Activated CD4-positive, alpha-beta memory T cell treated with anti-CD3 and anti-CD28 coated beads for 36 hours (primary cell): ENCODE measurements at places on chromosomes 2 and 18. TPM values are rescaled to one million over a fixed set of nuclear protein-coding genes. Genes with fewer than 3 reads are reported as not detected.

- no peaks in the 10 kb centered on the region for H3K36me3 ChIP-seq
- no peak overlapping the region for H3K27ac ChIP-seq
- no peak for DNase-seq
- H3K4me1 ChIP-seq, result no peaks in the 10 kb centered on the region
- no peaks in the 10 kb centered on the region for H3K27me3 ChIP-seq
These were observed 825.8 kb upstream of the CDH2 start for GRCh38 chr18:29002747-29003146.

DNA sequence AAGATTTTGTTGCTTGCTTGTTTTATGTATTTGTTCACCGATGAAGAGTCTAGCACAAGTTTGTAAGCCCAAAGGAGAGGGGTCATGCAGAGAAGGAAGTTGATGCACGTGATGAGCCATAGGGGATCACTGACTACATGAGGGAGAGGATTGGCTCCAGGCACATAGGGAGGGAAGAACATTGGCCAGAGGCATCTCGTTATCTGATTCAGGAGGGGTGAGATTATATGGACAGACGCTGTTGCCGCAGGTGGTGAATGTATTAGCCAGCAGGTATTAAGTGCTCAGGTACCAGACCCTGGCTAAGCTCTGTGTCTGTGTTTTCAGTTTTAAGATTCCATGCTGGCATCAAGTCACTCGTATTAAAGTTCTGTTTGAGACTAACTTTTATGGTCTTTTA, 91.8 kb upstream of the CHST9 start:
- no peak overlapping the region for H3K4me3 ChIP-seq
- no peaks in the 10 kb centered on the region for H3K4me1 ChIP-seq
- H3K27me3 ChIP-seq, result no peaks in the 10 kb centered on the region
- no peaks in the 10 kb centered on the region for H3K36me3 ChIP-seq
- no peak overlapping the region for H3K27ac ChIP-seq
- no peak for DNase-seq

DNA sequence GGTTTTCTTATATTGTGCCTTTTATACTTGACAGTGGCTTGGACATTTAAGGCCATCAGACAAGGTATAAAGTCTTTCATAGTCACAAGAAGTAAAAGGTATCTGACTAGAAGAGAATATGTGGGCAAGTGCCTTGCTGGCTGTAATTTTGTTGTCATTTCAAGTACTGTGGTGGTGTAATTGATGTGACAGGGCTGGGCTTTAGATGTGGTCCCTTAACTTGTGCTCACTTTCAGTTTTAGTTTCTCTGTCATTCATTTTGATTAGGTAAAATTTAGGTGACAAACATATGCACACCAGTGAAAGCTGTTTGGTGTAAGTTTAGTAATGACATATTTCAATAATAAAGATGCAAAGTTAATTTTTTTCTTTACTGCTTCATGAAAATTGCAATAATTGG, 31.2 kb upstream of the TBR1 start:
- H3K36me3 ChIP-seq, result peaks cover 12% of the 10 kb centered on the region
- H3K27ac ChIP-seq, result no peak overlapping the region
- peak; percentile 15 for DNase-seq
- peaks cover 9% of the 10 kb centered on the region for H3K4me1 ChIP-seq

GRCh38 chr18:75170916-75171315, 38.0 kb downstream of the PTGR3 start:
- H3K4me3 ChIP-seq, result no peak overlapping the region
- no peaks in the 10 kb centered on the region for H3K36me3 ChIP-seq
- H3K4me1 ChIP-seq, result no peaks in the 10 kb centered on the region
- H3K27ac ChIP-seq, result no peak overlapping the region

DNA sequence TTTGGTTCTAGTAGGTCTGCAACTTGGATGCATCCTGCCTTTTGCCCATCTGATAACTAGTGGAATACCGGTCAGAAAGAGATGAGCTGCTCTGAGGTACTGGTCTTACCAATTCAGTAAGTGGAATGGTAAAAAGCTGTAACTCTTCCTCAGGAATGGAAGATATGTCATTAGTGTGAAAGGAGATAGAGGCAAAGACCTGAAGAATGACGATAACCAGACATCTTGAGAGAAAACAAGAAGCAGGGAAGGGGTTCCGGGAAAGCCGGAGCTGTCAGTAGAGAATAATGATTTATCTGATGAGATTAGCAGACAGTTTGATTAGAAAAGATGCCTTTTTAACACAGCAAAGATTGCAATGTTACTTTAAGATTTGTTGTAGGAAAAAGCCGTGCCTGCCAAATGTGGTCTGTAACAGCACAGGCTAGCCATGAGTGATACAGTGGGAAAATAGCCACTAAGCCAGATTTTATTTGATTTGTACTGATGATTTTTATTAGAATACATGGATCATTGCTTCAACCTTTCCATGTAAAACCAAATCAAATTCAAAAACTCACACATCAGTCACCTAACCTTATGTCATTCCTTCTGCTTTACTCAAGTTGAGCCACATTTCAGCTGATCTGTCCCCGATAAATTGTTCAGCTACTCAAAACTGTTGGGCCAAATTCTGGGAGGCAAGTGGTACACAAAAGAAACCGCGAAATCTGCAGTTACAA, 110.0 kb downstream of the TCF4 start:
- DNase-seq, result no peak
- H3K4me1 ChIP-seq, result peaks cover 12% of the 10 kb centered on the region
- H3K27ac ChIP-seq, result no peak overlapping the region
- no peaks in the 10 kb centered on the region for H3K27me3 ChIP-seq

DNA sequence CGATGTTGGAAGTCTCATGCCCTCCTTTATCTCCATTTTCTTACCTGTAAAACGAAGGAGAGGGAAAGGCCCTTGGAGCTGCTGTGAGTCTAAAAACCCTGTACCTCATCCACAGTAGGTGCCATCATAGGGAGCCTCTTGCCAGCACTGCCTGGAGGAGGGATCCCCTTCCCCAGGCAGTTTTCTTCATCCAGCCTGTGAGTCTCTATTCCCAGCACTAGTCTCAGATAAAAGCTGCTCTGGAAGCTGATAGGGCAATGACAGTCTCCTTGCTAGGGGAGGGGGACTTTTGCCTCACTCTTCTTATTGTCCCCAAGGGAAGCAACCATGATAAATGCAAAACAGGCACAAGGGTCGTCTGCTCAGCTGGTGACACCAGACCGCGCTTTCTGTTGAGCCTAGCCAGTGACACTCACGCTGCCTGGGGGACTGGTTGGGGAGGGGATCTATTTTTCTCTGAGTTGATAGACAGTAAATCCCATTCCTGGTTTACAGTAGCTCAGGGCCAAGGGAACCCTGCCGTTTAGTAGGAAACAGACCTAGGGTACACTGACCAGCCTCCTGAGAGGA, 139.5 kb upstream of the NABP1 start:
- H3K4me1 ChIP-seq, result no peaks in the 10 kb centered on the region
- DNase-seq, result no peak
- H3K27me3 ChIP-seq, result no peaks in the 10 kb centered on the region
- H3K36me3 ChIP-seq, result no peaks in the 10 kb centered on the region

DNA sequence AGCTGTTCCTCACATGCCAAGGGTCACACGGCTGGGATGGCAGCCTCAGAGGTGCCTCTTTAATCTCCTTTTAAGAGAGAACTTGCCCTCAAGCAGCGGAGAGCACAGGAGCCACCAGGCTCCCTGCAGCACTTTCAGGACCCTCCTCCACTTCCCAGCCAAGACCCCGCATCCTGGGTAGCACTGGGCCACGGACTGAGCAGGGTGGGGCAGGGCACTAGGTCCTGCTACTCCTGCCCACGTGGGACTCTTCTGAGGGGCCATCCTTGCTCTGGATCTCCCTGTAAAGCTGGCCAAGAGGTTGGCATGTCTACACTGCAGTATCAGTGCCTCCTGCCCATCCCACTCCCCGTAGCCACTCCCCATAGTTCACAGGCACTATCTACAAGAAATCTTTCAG, 175.3 kb upstream of the GLI2 start:
- no peak for DNase-seq
- no peak overlapping the region for H3K4me3 ChIP-seq
- no peak overlapping the region for H3K27ac ChIP-seq
- H3K4me1 ChIP-seq, result no peaks in the 10 kb centered on the region

Gene FAM228A
- total RNA-seq, result 0.12 TPM

Gene NAT8
- not detected for total RNA-seq

GRCh38 chr2:71801969-71802368, 345.7 kb downstream of the CYP26B1 start:
- no peak overlapping the region for H3K4me3 ChIP-seq
- H3K4me1 ChIP-seq, result no peaks in the 10 kb centered on the region
- H3K27ac ChIP-seq, result no peak overlapping the region
- no peak for DNase-seq

GRCh38 chr2:105753380-105753779, 8.7 kb downstream of the NCK2 start:
- no peak for DNase-seq
- no peaks in the 10 kb centered on the region for H3K27me3 ChIP-seq

Gene ATP9B
- 16.6 TPM for total RNA-seq

Gene B3GNT7
- not detected for total RNA-seq

GRCh38 chr18:40932862-40933261, 1022.2 kb upstream of the PIK3C3 start:
- no peaks in the 10 kb centered on the region for H3K36me3 ChIP-seq
- no peak for DNase-seq
- H3K4me1 ChIP-seq, result no peaks in the 10 kb centered on the region
- H3K27me3 ChIP-seq, result no peaks in the 10 kb centered on the region

DNA sequence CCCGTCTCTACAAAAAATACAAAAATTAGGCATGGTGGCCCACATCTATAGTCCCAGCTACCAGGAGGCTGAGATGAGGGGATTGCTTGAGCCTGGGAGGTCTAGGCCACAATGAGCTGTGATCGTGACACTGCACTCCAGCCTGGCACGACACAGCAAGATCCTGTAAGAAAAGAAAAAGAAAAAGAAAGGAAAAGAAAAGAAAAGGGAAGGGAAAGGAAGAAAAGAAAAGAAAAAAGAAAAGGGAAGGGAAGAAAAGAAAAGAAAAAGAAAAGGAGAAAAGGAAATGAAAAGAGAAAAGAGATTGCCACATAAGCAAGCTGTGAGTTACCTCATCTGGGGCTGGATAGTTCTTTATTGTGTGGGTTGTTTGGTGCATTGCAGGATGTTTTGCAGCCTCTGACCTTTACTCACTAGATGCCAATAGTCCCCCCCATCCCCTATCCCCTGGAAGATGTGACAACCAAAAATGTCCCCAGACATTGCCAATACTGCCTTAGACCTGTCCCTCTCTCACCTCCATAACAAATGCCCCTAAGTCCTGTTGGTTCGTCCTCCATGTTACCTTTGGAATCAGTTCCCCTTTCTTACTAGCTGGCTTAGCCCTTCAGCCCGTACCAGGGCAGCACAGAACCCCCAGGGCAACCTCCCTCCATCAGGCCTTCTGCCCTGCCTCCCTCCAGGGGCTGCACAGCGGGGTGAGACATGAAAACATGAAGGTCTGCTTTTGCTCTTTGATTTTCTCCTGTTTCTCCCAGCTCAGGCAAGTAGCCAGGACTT, 8.9 kb downstream of the ASPRV1 start:
- no peaks in the 10 kb centered on the region for H3K36me3 ChIP-seq
- DNase-seq, result no peak
- peaks cover 3% of the 10 kb centered on the region for H3K4me1 ChIP-seq

- no peak overlapping the region for H3K4me3 ChIP-seq
- no peak overlapping the region for H3K27ac ChIP-seq
These were observed 18.7 kb downstream of the SMARCAL1 start for GRCh38 chr2:216430811-216431530.

DNA sequence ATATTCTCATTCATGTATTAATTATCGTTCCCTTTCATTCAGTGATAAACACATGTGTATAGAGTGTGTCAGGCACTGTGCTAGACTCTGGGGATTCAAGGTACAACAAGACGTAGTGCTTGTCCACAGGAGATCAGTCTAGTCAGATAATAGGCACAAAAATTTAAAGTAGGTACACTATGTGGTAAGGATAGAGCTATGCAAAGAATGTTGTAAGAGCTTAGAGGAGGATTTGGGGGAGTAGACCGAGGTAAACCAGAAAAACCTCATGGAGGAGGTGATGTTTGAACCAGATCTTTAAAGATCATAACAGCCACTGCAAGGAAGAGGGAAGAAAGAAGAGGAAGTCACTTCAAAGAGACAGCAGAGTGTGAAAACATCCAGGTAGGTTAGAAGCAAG, 256.9 kb upstream of the DDX18 start:
- H3K27me3 ChIP-seq, result no peaks in the 10 kb centered on the region
- H3K4me3 ChIP-seq, result no peak overlapping the region
- no peak overlapping the region for H3K27ac ChIP-seq
- H3K4me1 ChIP-seq, result no peaks in the 10 kb centered on the region
- DNase-seq, result no peak
- H3K36me3 ChIP-seq, result no peaks in the 10 kb centered on the region

Gene C2orf81
- 2.8 TPM for total RNA-seq

- no peaks in the 10 kb centered on the region for H3K27me3 ChIP-seq
- DNase-seq, result no peak
- peaks cover 19% of the 10 kb centered on the region for H3K4me1 ChIP-seq
- no peak overlapping the region for H3K4me3 ChIP-seq
These were observed 363.1 kb downstream of the LPIN1 start for GRCh38 chr2:12109363-12110017.

GRCh38 chr2:152127628-152128027, 28.8 kb upstream of the CACNB4 start:
- H3K27ac ChIP-seq, result no peak overlapping the region
- DNase-seq, result no peak
- H3K27me3 ChIP-seq, result no peaks in the 10 kb centered on the region
- H3K36me3 ChIP-seq, result peaks cover 20% of the 10 kb centered on the region

Gene TMEM178A
- 0.29 TPM for total RNA-seq

Gene FNDC4
- total RNA-seq, result 0.22 TPM

DNA sequence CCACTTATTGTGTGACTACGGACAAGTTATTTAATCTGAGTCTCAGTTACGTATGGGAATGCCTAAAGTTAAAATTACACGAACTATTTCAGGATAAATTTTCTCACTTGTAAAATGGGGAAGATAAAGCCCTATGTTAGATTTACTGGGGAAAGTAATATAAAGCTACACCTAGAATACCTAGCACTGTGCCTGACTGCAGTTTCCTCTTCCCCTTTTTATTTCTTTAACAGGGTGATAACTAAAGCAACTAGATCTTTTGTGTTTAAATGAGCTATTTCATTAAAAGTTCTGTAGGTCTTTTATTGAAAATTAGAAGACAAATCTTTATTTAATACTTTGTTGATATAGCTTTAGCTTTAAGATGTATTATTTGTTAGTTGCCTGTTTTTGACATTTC, 5.0 kb downstream of the B3GNT2 start:
- H3K4me1 ChIP-seq, result peaks cover 75% of the 10 kb centered on the region
- H3K36me3 ChIP-seq, result peaks cover 8% of the 10 kb centered on the region
- DNase-seq, result no peak
- H3K27ac ChIP-seq, result peak overlapping the region; percentile 96

- H3K36me3 ChIP-seq, result no peaks in the 10 kb centered on the region
- H3K27me3 ChIP-seq, result peaks cover 3% of the 10 kb centered on the region
- H3K4me1 ChIP-seq, result no peaks in the 10 kb centered on the region
- H3K27ac ChIP-seq, result no peak overlapping the region
These were observed 334.7 kb downstream of the EIPR1 start for GRCh38 chr2:3042601-3043585.

Gene RNF25
- total RNA-seq, result 15.6 TPM

DNA sequence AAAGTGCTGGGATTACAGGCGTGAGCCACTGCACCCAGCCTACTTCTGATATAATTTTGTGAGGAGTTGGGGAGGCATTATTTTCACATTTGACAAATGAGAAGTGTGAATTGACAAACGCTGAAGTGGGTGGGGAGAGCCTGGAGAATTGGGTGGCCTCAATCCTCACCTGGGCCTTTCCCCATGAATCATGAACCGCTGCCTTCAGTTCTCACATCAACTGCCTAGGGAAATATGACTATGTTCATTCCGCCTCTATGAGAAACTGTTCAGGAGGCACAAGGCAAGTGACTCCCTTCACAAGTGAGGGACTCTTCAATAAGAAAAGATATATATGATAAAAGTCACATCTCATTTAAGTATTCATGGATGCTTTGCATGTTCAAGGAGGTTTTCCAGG, 96.6 kb upstream of the RND3 start:
- H3K36me3 ChIP-seq, result no peaks in the 10 kb centered on the region
- no peak for DNase-seq
- no peaks in the 10 kb centered on the region for H3K4me1 ChIP-seq
- H3K4me3 ChIP-seq, result no peak overlapping the region
- H3K27ac ChIP-seq, result no peak overlapping the region
